Stimulated activated CD8-positive, alpha-beta memory T cell treated with anti-CD3 and anti-CD28 coated beads, Interleukin-12 subunit alpha, Interleukin-12 subunit beta, amount 100 ng/mL, for 1 hour (primary cell): ENCODE measurements at places on chromosomes 11 and 22.

GRCh38 chr11:42237701-42238235 lies 778.3 kb upstream of the LRRC4C start:
- DNase-seq: no peak

GRCh38 chr22:29641042-29641699 lies 37.7 kb downstream of the NF2 start:
- DNase-seq: no peak

GRCh38 chr11:82210011-82210410 lies 523.7 kb downstream of the FAM181B start:
- DNase-seq: no peak

- DNase-seq: peak; percentile 41
Measured at GRCh38 chr22:37633625-37634416, 5.6 kb upstream of the SH3BP1 start.

DNA sequence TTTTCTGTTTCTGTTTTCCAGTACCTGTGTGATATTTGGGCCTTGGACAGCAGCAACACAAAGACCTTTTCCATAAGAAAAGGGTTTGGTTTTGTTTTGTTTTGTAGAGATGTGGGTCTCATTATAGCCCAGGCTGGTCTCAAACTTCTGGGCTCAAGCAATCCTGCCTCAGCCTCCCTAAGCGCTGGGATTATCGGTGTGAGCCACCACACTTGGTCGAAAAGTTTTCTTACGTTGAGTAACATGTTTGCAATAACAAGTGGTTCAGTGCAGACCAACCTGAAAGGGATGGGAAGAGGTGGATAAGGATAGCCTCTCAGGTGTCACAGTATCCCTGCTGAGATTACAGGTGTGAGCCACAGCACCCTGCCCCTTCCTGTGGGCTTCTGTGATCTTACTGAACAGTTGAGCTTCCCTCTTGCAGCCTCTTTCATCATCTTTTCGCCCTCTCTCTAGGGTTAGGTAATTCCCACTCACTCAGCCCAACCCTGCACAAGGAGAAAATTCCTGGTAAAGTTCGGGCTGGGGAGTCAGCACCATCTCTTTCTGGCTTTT lies 3.5 kb upstream of the MRPL48 start:
- DNase-seq: no peak

DNA sequence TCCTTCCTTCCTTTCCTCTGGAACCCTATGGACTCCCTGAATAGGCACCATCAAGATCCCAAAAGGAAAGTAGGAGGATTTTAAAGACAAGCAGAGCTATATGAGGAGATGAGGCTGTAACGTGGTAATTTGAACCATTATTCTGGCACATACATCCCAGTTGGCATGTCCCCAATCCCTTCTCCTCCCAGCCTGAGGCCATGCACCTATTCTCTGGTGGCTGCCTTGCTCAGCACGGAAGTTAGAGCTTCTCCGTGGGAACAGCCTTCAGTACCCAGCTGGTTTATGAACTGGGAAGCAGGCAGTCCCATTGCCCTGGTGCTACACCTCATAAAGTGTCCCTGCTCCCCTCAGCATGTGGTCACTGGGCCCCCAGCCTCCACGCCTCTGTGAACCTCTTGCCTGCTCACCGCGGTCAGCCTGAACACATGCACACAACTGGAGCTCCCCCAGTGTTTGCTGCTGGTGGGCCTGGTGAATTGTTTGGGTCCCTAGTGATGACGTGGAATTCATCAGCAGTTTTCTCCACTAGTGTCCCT lies 139.9 kb upstream of the PLET1 start:
- no peak for DNase-seq

GRCh38 chr11:70327717-70328116 lies 57.2 kb downstream of the PPFIA1 start:
- DNase-seq: no peak

DNA sequence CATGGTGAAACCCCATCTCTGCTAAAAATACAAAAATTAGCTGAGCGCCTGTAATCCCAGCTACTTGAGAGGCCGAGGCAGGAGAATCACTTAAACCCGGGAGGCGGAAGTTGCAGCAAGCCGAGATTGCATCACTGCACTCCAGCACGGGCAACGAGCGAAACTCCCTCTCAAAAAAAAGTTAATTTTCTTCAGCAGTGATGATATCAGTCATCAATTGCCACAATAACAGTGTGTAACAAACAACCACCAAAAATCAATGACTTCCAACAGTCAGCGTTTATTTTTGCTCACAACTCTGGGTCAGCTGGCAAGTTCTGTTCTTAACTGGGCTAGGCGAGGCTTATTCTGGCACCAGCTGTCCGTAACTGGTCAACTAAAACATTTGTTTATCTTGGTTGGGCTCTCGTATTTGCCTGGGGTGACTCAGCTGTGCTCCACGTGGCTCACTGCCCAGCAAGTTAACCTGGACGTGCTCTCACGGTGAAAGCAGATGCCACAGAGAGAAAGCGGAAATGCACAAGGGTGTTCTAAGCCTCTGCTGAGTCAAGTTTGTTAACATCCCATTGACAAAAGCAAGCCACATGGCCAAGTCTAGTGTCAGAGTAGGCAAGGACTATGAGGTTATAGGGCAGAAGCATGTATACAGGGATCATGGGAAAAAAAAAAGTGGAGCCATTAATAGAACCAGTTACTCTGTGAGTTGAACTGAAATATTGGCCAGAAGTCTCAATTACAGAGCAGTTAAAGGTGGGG lies 52.1 kb downstream of the LHFPL7 start:
- DNase-seq: no peak

DNA sequence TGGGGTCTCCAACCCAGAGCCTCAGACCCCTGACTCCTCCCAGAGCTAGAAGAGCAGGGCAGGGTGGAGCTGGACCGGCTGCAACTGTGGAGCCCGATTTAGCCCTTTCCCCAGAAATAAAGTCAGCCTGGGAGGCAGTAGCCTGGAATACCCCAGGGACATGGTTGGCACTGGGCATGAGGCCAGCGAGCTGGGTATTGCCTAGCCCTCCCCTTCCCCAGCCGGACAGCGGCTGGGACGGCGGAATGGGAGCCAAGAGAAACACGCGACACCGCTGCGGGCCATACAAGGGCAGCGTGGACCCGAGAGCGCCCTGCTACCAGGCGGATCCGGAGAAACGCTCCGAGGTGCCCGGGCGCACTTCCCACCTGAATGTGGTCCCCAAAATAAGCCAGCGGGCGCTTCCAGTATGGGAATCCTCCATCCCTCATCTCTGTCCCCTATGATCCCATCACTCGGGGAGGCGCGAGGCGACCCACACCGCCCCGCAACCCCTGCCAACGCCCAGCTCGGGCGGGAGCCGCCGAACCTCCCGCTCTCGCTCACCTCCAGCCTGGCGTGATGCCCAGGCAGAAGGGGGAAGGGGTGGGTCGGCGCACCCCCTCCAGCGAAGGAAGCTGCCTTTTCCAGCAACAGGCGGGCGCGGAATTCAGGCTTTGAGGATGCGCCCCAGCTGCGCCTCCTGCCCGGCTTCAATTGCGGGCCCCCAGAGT lies 758 bp downstream of the MCAM start:
- no peak for DNase-seq

- DNase-seq: no peak
Measured at GRCh38 chr11:68120273-68121066, 718 bp downstream of the CHKA start.

- no peak for DNase-seq
Measured at GRCh38 chr11:107508858-107509244, 51.2 kb upstream of the CWF19L2 start.

GRCh38 chr11:68460741-68461574 lies at the start of gene PPP6R3:
Gene PPP6R3 (plus strand): TSS chr11:68460752. CDS start chr11:68537665, 76,913 bp downstream.
- DNase-seq: no peak

GRCh38 chr11:75351791-75352587 lies 528 bp upstream of the ARRB1 start:
- no peak for DNase-seq

GRCh38 chr11:10683429-10683828 lies 10.1 kb downstream of the IRAG1 start:
- DNase-seq: no peak

DNA sequence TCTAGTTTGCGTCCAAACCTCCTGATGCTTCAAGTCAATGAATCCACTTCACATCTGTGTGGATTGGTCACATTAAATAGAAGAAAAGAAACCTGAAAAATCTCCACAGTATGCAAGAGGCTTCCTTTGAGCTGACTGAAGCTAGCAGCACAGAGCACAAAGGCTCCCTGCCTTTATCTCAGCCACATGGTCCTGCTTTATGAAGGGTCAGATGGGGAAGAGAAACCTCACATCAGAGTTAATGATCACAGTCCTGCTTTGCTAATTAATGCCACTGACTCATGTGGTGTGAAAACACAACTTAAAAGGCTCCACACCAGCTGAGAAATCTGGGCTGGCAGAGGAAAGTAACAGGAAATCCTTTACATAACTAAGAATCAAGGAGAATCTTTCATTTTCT lies 1291.0 kb downstream of the LRRC4C start:
- no peak for DNase-seq

DNA sequence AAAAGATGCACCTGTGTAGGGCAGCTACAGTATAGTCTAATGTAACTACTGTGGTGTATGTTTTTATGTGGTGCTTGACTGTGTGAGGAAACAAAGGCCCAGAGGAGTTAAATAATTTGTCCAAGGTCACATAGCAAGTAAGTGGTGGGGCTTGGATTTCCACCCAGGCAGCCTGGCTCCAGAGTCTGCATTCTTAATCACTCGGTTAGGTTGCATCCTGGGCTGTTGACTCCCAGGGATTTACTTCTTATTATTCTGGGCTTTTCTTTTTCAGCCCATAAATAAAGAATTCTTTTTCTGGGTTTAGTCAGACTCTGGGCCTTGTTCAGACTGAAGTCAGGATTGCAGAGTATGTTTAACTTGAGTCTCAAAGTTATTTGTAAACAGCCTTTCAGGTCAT lies 82.1 kb downstream of the ARHGAP42 start:
- no peak for DNase-seq

DNA sequence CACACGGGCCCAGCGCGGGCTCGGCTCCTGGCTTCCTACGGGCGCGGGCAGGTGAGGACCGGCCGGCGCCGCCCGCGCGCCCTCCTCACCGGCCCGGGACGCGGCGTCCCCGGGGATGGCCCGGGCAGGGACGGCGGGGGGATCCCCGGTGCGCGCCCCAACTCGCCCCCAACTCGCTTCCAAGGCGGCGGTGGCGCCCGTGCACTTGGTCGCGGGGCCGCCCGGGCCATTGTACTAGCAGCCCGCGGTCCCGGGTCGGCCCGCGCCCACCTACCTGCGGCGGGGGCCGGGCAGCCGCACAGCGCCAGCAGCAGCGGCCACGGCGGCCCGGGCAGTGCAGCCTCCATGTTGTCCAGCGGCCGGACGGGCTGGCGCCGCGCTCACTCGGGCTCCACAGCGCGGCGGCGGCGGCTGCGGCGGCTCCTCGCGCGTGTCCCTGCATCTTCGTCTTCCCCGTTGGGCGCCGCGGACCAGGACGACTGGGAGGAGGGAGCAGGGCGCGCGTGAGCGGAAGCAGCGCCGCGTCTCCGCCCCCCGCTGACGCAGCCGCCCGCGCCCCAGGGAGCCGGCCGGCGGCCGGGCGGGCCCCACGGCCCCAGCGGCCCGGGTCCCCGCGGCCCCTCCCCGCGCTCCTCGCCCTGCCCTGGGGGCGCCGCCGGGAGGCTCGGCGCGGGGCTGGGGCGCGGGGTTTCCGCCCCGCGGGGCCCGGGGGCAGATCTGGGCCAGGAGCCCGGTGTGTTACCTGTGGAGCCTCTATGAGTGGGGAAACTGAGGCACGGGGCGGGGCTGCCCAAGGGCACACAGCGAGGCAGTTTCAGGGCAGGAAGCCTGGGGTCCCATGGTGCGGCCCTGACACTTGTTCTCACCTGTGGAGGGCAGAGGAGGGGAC lies 159.3 kb upstream of the GRK3 start:
- DNase-seq: peak; percentile 46

GRCh38 chr11:972523-973211 lies 47.0 kb downstream of the AP2A2 start:
- no peak for DNase-seq

GRCh38 chr11:2295971-2296912 lies 5.5 kb downstream of the C11orf21 start:
- DNase-seq: no peak

GRCh38 chr11:103998826-103999508 lies 37.5 kb upstream of the DDI1 start:
- DNase-seq: no peak

GRCh38 chr22:26806445-26807175 lies 149.2 kb downstream of the MIAT start:
- no peak for DNase-seq

GRCh38 chr22:47071078-47071806 lies 308.8 kb downstream of the TBC1D22A start:
- no peak for DNase-seq

- no peak for DNase-seq
Measured at GRCh38 chr22:50238755-50239154, 6.1 kb downstream of the TUBGCP6 start.

DNA sequence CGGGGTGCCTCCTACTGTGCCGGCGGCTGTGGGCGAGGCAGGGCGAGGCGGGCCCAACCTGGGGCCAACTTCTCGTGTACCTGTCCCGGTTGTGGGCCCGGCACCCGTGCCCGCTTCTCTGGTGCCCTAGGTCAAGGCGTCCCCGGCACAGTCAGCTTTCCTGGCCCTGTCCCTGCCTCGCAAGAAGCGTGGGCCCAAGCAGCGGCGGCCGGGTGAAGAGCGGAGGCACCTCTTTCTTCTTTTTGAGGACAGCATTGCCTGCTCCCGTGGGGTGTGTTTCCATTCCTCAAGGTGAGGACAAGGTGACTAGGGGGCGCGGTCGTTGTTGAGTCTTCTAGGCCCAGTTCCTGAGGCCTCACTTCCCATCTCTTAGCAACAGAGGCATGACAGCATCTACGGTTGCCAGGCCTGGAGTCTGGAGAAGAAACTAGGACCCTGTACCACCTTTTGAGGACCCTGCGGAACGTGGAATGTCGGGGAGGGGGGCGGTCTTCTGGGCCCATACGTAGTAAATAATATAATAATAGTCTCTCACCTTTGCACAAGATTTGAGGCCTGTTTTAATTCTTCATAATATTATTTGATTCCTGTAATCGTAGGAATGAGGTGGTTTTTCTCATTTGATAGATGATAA lies 418 bp downstream of the ACO2 start:
- DNase-seq: no peak

DNA sequence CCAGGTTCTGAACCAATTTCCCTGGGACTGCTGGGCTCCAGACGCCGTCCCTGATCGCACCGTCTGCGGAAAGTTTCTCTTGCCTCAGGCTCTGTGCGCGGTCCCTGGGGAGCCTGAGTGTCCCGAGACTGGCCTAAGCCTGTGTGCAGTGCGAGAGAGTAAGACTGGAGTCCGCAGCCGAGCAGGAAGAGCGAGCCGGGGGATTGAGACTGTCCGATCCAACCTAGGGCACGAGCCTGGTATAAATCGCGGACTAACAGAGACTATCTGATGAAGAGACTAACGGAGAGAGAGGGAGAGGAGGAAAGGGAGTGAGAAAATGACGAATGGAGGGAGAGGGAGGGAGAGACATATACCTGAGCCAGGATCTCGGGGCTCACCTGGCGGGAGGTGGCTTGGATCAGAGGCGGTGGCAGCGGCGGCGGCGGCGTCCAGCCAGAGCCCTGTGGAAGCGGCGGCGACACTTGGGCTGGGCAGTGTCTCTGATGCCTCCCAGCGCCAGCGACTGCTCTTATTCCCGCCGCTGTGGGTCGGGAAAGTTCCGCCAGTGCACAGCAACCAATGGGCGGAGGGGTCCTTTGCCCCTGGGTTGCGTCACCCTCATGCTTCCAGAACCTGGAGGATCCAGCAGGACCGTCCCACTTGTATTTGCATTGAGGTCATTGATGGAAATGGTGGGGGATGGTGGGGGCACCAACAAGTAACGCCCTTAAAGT lies at the start of gene CALCA:
Gene CALCA, minus strand, starts transcription at position 487 of the 716 bp plus-strand sequence. CDS start 1,159 bp downstream, outside the sequence.
- no peak for DNase-seq
